ENCODE measurements at places on chromosomes 4 and X.

GRCh38 chr4:152610131-152610530 is 69.7 kb downstream of the TMEM154 start:
- DNase-seq: no peak

GRCh38 chr4:33262824-33263223 is 2542.7 kb downstream of the PCDH7 start:
- no peak for DNase-seq

DNA sequence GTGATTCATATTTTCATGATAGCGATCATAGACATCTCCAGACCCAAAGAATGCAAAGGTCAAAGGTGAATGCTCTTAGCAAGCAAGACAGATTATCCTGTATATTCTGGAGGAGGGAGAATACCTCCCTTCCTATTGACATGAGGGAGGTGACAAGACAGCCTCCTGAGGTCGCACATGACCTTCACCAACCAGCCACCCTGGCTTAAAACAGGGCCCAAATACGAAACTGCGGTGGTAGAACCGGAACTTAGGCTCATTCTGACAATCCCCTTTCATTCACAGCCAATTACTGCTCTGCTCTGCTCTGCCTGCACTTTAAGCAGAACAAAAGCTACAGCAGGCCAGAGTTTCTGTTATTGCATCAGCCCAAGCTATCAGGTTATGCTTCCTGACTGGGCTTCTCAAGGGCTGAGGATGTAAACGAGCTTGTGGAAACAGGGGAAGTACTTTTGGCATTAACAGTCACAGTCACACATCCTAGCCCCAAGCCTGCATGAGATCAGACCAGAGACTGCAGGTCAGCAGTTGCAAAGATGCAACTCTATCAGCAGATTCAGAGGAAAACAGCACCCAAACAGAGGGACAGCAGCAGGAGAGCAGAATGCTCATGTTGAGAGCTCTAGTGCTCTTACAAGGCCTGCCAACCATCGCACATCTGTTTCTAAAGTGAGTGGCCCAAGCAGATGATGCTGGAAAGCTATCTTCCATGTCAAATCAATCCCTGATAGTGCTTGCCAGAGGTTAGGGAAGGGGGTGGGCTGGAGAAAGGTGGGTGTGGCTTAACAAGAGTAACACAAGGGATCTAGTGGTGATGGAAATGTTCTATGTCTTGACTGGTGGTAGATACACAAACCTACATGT is 51.3 kb upstream of the MAP3K15 start:
- no peak for DNase-seq

DNA sequence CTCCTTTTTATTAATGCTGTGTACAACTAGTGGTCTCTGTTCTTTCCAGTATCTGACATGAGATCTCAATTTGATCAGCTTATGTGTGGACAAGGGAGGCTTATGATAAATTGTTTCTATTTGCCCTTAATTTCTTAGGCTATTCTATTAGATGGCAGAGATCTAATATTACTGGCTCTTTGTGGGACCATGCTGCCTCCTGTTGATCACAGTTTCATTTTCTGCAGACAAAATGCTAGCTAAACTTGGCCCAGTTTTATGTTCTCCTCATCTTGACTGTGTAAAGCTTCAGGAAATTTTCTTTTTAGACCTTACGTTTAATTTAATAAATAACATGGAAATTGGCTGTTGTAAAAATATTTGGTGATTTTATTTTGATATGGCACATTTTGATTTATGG is 627.1 kb upstream of the AADAT start:
- no peak for DNase-seq
